ENCODE measurements at places on chromosomes 12 and 14. TPM values are rescaled to one million over a fixed set of nuclear protein-coding genes. Genes with fewer than 3 reads are reported as not detected.

The SIX1 gene
- total RNA-seq: 0.17 TPM

The SERPINA10 gene
- total RNA-seq: not detected

DNA sequence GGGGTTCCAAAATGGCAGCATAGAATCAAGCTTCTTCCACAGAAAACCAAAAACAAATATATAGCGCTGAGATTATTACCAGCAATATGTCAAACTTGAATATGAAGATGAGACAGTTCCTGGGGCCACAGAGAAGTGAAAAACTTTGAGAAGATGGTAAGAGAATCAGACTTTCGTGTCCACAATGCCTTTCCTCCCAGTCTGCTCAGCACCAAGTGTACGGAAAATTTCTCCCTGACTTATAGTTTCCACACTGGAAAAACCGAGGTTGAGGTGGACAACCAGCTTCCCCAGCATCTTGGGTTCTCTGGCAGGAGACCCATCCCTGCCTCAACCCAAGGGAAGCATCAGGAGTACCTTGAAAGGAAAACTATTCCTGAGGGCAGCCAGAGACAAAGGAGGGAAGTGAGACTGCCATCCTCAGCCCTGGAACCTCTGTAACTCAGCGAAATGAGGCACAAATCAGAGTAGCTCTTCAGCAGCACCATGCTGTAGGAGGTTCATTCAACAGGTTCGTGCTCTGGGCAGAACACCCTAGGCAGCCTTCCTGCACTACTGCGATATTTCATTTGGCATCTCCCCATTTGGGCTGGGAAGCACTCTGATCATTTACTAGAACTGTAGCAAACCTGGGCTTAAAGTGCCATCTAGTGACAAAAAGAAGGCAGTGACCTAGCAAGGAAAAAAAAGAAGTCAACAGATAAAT is 52.4 kb upstream of the CAPRIN2 start:
- peak; percentile 54 for DNase-seq

The SMIM41 gene
- not detected for total RNA-seq

GRCh38 chr12:27344246-27344645 is 11.6 kb downstream of the BMAL2 start:
- DNase-seq: peak; percentile 59

The RIPK3 gene
- under 0.01 TPM for total RNA-seq

The RNASE7 gene
- total RNA-seq: 33.3 TPM

DNA sequence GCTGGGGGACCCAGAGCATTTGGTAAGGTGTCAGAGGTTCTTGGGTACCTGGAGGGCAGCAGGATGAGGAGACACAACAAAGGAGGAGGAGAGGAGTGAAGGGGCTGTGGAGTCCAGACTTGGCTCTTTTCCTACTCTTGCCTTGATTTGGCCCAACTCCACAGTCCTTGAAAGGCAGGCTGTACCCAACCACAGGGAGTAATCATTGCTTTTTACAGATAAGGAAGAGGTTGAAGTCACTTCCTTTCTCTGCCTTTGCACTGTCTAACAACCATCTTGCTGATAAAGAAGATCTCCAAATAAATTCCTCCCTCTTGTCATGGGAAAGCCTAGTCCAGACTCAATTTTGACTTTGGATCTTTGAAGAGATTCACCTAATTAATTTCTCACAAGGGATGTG is 226.8 kb upstream of the HMGA2 start:
- DNase-seq: peak; percentile 18

DNA sequence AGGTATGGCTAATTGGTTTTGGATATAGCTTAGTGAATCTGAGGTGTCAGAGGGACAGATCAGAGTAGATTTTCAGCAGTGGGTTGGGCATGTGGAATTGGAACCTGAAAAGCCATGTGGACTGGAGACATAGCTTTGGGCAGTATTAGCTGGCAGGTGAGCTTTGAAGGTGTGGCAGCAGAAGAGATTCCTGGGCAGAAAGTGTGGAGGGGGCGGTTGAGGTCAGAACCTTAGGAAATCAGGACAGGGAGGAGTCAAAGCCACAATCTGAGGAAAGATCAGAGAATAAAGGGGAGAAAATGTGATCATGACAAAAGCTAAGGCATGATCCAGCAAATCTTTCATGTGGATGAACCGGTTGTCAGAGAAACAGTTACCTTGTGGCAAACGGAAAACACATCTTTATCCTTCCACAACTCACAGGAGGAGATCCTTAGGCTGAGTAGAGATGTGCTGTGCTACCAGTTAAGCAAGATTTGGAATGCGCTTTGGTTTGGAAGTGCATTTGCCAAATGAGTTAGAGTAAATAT is 56.4 kb downstream of the PTGER2 start:
- peak; percentile 91 for DNase-seq

The SLC25A47 gene
- not detected for total RNA-seq

DNA sequence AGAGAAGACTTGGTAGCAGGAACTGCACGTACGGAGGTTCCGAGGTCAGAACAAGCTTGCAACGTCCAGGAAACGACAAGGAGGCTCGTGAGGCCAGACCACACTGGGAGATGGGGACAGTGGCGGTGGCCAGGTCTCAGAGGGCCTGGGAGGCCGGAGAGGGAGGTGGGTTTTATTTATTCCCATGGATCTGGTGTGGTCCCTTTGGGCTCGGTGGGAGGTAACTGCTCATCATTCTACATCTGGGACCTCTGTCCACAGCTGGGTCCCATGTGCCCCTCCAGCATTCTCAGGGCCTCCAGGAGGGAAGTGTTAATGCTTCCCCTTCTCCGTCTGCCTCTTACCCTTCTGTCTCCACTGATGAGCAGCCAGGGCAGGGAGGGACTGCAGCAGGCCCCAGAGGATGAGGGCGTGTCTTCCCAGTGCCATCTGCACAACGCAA is 35.7 kb upstream of the NCOR2 start:
- no peak for DNase-seq

The WDR89 gene
- total RNA-seq: 13.0 TPM

- no peak for DNase-seq
Observed at GRCh38 chr12:117111386-117111785, 12.2 kb upstream of the TESC start.

GRCh38 chr12:47366157-47366556 is 286.4 kb upstream of the AMIGO2 start:
- no peak for DNase-seq

DNA sequence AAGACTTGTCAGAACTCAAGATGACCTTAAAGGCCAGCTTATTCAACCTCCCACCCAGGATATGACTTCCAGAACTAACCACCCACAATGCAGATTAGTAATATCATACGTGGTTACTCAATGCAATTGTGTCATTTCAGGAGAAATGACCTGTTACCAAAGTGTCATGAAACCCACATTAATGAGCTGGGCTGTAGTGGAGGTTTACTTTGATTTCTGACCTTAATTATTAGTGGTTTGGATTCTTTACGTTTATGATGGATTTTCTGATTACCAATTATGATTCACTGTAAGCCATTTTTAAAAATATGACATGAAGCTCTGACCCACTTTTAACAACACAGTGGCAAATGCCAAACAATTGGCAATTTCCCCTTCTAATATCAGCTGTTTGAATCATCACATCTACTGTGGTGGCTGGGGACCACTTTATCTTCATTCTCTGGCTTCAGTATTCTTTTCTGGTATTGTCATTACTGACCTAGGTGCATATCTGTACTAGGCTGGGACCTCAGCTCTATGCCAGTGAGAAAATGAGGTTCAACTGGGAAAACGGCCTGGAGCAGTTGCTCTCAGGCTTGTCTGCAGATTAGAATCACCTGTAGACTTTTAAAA is 223.3 kb downstream of the RGS6 start:
- no peak for DNase-seq

- no peak for DNase-seq
Observed at GRCh38 chr14:98192946-98193345, 1079.1 kb downstream of the BCL11B start.

The EID3 gene
- 5.3 TPM for total RNA-seq

GRCh38 chr14:88914956-88915355 is 90.5 kb downstream of the TTC8 start:
- DNase-seq: no peak

- no peak for DNase-seq
Observed at GRCh38 chr14:68592948-68593556, 199.8 kb downstream of the ZFP36L1 start.

DNA sequence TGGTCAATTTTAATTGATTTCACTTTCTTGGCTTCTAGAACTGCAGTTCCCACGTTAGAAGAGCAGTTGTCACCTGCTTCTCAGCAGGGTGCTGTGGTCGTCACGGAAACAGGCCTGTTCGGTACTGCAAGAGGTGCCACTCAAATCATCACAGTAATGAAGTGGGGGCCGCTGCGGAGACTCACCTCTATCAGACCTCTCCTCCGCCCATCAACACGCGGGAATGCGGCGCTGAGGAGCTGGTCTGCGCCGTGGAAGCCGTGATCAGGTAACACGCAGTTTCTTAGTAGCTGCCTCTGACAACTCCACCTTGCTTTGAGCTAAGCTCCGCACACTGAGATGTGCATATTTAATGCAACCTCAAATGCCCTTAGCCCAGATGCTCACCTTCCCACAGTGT is 107.2 kb downstream of the UNC79 start:
- no peak for DNase-seq

GRCh38 chr14:98682726-98683125 is 589.3 kb downstream of the BCL11B start:
- DNase-seq: no peak

The KERA gene
- not detected for total RNA-seq

- DNase-seq: peak; percentile 95
Observed at GRCh38 chr12:63917864-63918799, 73.6 kb downstream of the SRGAP1 start.

DNA sequence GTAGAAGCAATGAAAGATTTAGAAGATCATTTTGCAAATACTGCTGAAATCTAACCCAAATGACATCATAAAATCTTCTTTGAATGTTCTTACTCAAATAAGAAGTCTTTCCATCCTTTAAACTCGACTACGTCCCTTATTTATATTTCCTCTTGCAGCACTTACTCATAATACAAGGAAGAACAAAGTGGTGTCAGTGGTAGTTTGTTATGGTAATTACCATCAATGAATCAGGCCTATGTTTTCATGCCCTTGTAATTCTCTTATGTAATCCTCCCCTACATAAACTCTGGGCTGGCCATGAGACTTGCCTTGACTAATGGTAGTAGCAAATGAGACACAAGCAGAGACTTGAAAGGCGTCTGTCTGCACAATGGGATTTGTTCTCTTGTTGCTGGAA is 17.0 kb downstream of the EEA1 start:
- peak; percentile 99 for DNase-seq

- no peak for DNase-seq
Observed at GRCh38 chr14:22336031-22336430, 253.0 kb downstream of the DAD1 start.

DNA sequence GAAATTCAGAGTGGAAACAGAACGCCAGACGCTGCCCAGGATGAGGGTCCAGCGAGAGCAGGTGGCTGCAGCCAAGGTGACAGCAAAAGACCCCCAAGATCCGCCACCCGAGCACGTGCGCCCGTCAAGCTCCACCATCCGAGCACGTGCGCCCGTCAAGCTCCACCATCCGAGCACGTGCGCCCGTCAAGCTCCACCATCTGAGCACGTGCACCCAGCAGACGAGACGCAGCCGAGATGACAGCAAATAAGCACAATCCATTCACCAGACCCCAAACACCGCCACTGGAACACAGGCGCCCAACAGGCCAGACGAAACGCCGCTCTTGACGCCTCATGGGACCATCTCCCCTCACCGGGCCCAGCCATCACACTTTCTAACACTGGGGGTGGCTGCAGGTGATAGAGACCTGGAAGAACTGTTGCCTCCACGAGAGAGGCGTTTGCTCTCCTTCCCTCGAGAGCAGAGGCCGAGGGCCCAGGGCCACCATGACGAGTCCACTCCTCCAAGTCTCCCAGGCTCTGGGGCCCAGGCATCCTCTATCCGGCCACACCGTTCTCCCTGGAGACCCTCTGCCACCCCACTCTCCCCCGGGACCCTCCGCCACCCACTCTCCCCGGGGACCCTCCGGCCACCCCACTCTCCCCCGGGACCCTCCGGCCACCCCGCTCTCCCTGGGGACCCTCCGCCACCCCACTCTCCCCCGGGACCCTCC is 62.1 kb upstream of the GALNT9 start:
- no peak for DNase-seq

Data from mammary epithelial cell (primary cell).